RWPE1 (cell line): ENCODE measurements at places on chromosomes 3 and 15.

- no peak for DNase-seq
These were observed 14.6 kb downstream of the SLC25A36 start for GRCh38 chr3:140956058-140956835.

GRCh38 chr3:196073255-196073753 is 8.6 kb downstream of the TFRC start:
- peak; percentile 73 for DNase-seq

DNA sequence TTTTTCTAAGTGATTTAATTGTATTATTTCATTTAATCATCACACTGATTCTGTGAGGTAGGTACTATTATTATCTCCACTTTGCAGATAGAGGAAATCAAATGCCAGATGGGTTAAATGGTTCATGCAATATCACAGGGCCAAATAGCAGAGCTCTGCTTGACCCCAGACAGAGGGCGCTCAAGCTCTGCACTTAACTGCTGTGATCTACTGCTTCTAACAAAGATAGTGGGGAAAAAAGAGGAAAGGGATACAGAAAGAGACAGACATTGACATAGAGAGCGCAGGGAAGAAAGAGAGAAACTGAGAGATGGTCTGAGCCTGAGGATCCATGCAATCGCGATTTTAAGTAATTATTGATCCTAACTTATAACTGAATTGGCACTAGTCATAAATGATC is 279.1 kb upstream of the THRB start:
- peak; percentile 8 for DNase-seq

DNA sequence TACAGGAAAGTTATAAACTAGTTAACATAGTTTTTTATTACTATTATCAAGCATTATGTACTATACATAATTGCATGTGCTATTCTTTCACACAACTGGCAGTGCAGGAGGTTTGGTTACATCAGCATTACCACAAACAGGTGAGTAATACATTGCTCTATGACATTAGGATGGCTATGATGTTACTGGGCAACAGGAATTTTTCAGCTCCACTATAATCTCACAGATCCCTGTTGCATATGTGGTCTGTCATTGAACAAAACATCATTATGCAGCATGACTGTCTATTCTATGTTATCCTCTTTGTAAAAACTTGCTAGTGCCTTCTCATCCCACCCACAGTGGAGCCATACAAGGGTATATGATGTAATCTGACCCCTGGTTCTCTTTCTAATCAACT is 36.5 kb upstream of the PDZRN3 start:
- no peak for DNase-seq

GRCh38 chr3:148882288-148882687 is 17.2 kb downstream of the CPA3 start:
- DNase-seq: no peak

DNA sequence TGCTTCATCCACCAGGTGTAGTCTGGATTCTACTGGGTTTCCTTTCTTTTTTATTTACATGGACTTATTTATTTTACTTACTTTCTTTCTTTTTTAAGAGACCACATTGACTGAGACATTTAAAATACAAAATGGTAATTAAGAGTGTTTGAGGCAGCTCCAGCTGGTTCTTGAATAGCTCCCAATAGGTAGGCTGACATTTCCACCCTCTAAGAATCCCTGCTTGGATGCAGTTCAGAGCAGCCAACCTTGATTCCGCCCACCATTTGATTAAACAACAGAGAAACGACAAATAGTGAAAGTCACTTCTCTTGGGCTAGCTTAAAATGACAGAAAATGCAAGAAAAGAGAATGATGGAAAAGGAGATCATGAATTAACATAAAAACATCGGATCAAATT is 270.5 kb downstream of the TUSC7 start:
- DNase-seq: no peak
